ENCODE measurements at places on chromosomes 6 and 20.

DNA sequence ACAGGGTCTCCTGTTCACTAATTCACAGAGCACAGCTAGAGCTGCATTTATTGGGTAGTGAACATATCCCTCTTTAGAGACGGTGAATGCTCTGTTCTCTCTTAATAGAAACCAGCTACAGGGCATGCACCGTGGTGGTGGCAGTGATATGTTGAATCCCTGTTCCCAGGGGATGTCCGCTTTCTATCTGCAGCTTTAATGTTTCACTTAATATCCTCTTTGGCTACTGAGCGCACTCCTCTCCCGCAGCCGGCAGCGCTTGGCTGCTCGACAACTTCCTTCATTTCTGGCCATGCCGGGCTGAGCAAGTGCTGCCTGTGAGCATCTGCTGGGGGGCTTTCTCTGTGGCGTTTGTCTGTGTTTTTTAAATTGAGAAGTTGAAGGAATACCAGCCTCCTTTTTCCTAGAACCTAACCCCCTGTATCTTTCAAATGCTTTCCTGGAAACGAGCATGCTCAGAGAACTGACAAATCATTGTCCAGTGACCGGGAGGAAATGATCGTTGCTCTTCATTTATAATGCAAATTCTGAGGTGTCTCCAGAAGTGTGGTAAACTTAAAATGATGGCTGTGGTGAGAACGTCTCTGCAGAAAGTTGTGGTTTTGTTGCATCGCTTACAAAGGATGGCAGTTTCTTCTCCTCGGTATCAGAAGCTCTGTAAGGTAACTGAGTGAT, 297.9 kb downstream of the UTRN start:
- no peak for DNase-seq

- DNase-seq = no peak
Observed at GRCh38 chr6:74065705-74066104, 369.7 kb downstream of the CD109 start.

DNA sequence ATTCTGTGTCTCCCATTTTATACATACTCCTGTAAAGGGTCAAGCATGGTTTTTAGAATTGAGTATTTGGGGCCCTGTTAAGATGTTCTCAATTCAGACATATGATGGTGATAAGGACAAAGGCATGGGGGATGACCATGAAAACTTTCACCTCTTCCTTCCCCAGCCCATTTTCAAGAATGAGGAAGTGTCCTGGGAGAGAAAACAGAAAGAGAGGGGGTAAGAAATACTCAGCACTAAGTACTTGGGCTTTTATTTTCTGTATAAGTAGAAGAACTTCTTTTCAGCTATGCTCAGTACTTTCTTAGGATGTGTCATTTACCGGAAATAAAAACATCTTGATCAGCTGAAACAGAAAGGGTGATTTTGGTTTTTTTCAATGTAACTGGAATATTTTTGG, 10.9 kb upstream of the MBOAT1 start:
- DNase-seq = no peak

- DNase-seq = no peak
Observed at GRCh38 chr20:50049442-50050026, 63.4 kb downstream of the UBE2V1 start.

GRCh38 chr6:164010441-164011103, 596.1 kb downstream of the QKI start:
- no peak for DNase-seq

GRCh38 chr6:98929498-98930060, 18.2 kb downstream of the FBXL4 start:
- DNase-seq = no peak

DNA sequence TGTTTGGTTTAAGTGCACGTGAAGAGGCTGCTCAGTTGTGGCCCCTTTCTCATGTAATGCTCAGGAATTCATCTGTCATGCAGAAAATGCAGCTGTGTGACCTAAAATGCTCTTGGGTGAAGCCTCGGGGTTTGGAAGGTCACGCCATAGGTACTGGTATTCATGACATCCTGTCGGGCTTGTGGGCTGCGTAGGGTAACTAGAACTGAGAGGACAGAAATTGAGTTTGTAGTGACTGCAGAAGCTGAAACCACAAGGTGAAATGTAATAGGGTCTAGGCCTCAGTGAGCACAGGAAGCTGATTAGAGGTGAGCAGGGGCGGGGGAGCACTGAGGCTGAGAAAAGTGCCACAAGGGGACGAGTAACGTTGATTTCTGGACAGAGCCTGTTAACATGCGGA, 128.8 kb downstream of the SOBP start:
- DNase-seq = no peak

DNA sequence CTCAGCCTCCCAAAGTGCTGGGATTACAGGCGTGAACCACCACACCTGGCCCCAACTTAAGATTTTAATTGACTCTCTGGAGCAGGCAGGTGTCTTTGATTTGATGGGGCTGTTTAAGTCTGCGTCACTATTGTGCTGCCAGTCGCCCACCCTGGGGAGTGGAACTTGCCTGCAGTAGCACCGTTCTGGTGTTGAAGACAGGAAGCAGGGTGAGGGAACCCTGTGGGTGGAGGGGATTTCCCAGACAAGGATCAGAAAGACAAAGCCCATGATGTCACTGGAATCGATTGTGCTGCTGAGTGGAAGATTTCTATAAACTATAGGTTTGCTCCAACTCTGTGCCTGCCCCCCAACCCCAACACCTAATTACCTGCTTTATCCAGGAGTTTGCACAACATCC, 11.0 kb downstream of the ALDH8A1 start:
- no peak for DNase-seq

DNA sequence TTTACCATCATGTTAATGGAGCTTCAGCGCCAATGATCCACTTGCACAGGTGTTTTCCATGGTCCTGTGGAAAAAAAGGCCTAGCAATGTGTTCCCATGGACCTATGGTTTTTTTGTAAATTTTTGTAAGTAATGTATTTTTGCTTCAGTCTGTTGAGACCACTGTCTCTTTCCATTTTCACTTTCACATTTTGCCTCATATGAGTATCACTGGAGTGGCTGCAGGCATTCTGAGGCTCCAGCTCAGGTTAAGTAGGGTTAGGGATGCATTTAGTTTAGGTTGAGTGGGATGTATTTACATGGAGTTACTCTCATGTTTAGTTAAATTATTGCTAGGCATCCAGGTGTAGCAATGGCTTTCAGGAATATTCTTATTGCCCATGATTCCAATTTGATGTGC, 19.2 kb upstream of the LMBRD1 start:
- no peak for DNase-seq

DNA sequence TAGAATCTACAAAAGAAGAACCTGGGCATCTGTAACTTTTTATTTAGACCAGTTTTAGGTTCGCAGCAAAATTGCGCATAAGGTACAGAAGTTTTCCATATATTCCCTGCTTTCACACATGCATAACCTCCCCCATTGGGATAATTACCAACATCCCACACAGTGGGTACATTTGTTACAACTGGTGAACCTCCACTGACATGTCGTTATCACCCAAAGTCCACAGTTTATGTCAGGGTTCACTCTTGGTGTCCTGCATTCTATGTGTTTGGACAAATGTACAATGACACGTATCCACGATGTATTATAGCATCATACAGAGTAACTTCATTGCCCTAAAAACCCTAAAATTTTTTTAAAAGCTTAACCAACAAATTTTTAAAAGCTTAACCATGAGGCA, 109.7 kb downstream of the SMLR1 start:
- DNase-seq = no peak

GRCh38 chr6:170095273-170095981, 195.5 kb downstream of the DLL1 start:
- peak; percentile 35 for DNase-seq

GRCh38 chr6:144619966-144620365, 334.8 kb downstream of the UTRN start:
- DNase-seq = no peak

DNA sequence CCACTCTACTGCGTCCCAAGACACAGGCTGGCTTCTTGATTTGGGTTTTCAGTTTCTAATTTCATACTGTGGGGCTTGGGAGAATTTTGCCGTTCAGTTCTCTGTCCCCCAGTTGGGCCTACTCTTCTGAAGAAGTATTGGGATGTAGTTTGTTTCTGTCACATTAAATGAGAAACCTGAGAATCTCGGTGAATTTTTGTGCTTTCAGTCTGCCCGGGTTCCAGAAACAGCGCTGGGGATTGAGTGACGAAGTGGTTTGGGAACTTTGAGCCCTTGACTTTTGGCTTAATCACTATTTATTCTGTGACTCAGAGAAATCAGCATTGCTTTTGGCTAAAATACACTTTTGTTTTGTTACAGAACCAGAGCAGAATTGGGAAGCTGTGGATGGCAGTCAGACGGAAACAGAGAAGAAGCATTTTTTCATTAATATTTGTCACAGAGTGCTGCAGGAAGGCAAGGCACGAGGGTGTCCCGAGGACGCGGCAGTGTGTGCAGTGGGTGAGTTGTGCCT, 74.0 kb downstream of the IGF2R start:
- DNase-seq = no peak

DNA sequence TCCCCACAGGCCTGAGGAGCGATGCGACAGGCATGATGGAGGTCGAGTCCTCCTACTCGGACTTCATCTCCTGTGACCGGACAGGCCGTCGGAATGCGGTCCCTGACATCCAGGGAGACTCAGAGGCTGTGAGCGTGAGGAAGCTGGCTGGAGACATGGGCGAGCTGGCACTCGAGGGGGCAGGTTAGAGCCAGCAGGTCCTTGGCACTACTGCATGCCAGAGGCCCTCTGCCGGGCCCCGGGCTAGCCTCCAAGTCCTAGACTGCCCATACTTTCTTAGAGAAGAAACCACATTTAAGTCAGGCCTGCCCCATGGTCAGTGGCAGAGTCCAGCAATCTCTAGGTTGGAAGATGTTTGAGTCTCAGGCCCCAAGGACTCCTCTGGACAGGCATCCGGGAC, 32.1 kb downstream of the PKIG start:
- no peak for DNase-seq

GRCh38 chr6:28215425-28215824, 9.7 kb upstream of the ZSCAN9 start:
- no peak for DNase-seq

DNA sequence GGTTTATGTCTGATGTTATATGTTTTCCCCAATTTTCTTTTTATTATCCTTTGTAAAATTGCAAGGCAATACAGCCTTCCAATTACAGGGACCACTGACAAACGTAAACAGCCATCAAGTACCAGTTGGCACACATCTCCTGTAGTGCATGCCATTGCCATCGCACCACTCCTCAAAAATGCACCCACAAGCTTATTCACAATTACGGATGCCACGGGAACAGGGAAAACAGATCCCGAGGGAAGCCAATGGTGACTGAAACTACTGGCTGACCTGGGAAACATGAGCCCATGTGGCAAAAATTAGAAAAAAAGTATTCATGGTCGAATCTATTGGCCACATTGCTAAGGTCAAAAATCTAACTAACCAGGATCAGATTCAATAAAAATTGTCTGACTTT, 395.2 kb downstream of the PAX1 start:
- no peak for DNase-seq

DNA sequence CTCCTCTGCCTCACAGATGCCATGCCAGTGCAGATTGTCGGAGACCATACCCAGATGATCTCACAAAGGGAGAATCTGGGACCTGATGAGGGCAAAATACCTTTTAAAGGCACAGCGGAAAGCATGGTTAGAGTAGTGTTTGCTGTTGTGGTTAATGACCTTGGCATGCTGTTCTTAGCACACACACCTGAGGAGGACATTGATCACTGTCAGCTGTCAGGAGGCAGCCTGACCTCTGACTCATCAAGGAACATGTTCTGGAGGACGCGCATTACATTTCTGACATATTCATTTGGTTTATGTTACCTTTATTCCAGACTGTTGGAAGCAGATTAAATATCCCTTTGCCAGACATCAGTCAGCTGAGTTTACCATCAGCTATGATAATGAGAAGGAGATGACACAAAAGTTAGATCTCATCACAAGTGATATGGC, 57.1 kb downstream of the GOPC start:
- DNase-seq = no peak

- no peak for DNase-seq
Observed at GRCh38 chr6:14035874-14036273, 81.7 kb upstream of the CD83 start.

DNA sequence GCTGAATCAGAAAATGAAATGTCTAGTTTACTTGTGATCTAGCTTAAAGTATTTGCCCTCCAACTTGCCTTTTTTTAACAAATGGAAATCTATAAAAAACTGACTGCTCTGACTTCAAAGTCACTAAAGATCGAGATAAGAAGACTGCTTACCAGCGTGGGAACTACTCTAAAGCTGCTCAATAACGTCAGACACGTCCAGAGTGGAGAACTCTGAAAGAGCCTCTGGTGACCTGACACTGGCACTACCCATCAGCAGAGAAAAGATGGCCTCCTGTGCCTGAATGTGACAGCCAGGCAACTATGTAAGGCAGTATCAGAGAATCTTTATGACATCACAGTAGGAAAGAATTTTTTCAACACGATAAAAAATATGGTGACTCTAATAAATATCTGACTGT, 202.1 kb upstream of the SHLD1 start:
- DNase-seq = no peak

- no peak for DNase-seq
Observed at GRCh38 chr20:38402816-38403215, 32.3 kb downstream of the SNHG17 start.

DNA sequence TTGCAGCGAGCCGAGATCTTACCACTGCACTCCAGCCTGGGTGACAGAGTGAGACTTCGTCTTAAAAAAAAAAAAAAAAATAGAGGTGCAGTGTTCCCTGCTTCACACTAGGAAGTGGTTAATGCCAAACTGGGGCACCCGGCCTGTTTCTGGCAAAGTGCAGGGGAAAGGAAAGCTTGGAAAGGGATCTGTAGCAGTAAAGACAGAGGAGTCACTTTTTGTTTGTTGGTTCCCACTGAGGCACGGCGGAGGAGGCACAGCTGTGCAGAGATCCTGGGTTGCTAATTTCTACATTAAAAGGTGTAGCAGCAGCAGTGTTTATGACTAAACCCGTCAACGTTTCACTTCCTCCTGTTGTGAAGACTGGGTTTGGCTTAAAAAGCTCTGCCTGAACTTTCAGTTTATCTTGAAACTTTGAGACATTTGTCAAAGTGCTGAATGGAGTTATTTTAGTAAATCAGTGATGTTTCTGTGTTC, 125.6 kb downstream of the CARMIL1 start:
- no peak for DNase-seq

- no peak for DNase-seq
Observed at GRCh38 chr6:48919555-48919954, 543.5 kb downstream of the MMUT start.

DNA sequence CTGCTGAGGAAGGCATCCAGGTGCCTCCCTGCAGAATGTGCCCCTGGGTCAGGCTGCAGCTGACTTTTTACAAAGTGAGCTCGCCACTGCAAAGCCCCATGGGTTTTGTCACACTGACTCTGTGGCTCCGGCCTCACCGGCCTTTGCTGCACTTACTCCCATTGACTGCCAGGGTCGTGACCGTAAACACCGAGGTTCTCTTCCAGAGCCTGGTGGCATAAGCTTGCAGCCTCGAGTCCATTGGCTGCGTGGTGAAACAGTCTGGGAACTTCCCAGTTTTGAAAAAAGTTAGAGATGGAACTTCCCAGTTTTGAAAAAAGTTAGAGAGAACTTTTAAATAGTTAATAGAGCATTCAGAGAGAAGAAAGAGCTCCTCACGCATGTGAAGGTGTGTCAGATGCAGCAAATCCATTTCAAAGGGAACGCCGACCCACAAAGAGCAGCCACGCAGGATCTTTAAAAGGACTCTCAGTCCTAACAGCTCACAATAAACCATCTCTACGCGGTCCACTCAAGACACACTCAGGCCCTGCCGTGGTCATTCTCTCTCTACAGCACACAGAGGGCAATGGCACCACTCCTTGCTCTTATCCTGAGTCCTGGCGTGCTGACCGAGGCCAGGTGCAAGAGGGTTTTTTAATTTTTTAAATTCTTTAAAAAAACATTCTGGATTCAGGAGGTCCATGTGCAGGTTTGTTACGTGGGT, 12.8 kb downstream of the RAMACL start:
- DNase-seq = no peak

GRCh38 chr6:67031451-67031850, 1324.4 kb upstream of the EYS start:
- DNase-seq = no peak

Data from mesothelial cell of epicardium (in vitro differentiated cells).